ENCODE measurements at places on chromosomes 6 and 20.

- DNase-seq = no peak
These were observed 109.2 kb upstream of the CDYL start for GRCh38 chr6:4666886-4667513.

DNA sequence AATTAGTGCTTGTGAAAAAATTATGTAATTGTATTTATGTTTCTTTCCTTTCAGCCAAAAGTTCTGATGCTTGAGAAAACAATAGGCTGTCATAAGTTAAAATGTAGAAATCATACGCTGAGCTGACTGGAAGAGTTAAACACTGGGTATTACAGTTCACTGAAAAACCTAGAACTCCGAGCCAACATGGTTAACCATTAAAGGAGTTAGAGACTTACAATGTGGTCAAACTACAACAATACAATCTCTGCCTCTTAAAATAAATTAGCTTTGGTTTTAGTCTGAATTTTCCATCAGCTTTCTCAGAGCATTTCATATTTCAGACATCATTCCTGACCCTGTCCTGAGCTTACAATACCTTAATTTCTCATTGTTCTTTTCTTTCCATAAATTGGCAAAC lies 91.0 kb downstream of the COL12A1 start:
- DNase-seq = no peak

DNA sequence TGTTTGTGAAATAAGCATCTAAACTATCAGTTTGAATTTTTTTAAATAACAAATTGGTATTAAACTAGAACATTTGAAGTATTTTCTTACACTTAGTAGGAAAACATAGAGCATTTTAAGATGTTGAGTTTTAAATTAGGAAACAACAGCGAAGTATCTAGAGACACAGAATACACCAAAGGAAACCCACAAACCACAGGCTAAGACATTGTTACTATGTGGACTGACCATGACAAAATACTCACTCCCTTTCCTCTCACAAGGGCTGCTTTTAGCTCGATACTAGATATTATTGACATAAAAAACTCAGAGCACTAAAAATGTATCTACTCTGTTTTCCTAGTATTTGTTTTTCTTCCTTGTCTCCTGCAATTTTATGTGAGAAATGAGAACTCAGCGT lies 266.0 kb upstream of the CITED2 start:
- no peak for DNase-seq

DNA sequence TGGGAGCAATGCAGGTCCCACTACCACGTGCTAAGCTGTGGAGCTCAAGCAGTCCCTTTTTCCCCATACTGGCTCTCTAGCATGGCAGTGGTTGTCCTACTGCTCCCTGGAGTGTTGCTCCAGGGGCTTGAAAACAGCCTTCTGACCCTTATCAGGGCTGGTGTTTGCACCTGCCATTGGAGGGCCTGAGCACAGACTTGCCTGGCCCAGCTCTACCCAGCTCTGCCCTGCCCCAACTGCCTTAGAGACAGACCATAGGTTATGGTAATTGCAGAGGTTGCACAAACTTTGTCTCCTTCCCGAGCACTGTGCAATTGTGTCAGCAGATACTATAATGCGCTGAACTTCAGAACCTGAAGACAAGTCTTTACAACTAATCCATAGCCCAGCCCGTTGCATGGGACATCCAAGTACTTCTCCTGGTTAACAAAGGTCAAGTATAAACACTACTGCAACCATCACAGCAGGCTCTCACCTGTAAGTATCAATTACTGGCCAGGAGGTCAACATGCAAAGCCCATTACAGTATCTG lies 58.7 kb downstream of the PDSS2 start:
- no peak for DNase-seq

DNA sequence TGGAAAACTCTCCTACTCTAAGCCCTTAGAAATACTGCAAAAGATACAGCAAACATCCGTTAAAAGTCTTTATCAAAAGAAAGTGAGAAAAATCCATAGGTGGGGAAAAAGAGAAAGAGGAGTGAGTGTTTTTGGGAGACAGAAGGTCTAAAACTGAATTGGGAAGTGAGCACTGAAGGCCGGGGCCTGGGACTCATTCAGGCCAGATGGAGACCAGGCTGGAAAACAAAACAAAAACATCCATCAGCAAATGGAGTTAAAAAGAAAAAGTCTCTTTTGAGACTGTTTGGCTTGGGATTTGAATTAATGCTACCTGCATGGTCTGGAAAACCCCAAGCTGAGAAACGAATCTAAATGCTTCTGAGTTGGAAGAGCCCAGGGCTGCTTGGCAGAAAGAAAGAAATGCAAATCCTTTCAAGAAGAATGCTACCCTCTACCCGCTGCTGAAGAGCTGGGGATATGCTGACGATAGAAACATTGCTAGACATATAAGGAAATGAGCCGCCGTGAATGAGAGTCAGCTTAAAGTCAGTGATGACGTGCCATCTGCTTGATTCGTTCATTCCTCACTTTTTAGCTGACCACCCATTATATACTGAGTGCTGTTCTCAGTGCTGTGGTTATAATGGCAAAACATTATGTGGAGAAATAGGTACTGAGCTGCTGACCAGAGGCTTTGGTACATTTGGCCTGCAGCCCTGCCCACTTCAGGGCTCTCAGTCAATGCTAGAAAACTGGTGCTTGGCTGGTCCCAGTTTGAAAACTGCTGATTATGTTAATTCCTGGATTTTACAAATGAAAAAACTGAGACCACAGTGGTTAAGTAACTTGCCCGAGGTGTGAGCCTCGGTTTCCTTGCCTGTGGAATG lies 28.0 kb upstream of the TULP4 start:
- no peak for DNase-seq

- no peak for DNase-seq
These were observed 56.8 kb upstream of the ECI2 start for GRCh38 chr6:4192173-4192572.

DNA sequence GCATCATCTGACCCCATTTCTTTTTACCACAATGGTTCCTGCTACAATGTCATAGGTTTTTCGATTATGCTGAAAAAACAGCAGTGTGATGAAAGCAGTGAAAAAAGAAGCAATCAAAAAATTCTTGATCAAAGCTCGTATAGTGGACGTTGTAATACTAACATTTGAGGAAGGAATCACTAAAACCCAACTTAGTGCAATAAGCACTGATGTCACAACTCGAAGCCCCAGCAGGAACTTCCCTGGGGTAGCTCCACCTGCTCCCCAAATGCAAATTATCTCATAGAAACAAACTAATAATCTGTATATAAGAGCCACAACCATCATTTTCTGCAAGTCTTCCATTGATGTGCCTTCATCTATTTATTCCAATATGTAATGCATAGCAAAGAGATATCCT lies 285.6 kb upstream of the SGK1 start:
- DNase-seq = no peak

DNA sequence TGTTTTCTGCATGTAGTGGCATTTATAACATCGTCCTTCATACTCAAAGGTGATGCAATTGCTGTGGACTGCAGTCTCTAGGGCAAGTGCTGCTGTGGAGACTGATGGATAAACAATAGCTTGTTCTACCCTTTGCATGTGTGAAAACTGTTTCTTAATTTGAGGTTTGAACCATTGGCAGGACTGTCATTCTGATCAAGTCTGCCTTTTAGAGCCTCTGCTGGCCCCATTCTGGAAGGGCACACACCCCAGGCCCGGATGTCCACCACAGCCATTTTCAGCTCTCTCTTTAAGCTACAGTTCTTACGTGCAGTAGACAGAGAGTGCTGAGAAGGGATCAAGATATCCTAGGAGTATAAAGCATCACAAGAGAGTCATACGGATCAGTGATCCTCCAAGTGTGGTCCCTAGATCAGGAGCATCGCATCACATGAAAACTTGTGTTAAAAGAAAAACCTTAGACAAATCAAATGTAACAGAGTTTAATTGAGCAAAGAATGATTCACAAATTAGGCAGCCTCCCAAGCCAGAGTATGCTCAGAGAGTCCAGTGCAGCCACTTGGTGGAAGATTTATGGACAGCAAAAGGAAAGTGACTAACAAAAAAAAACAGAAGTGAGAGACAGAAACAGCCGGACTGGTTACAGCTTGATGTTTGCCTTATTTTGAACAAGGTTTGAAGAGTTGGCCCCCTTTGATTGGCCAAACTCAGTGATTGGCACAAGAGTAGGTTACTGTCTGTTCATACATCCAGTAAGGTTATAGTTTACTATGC lies 52.0 kb downstream of the FRK start:
- no peak for DNase-seq

- DNase-seq = no peak
These were observed 131.6 kb upstream of the OLIG3 start for GRCh38 chr6:137625808-137626207.

- DNase-seq = no peak
These were observed 210.4 kb downstream of the ANKRD60 start for GRCh38 chr20:58017970-58018530.

GRCh38 chr6:160519603-160520042 lies 144.5 kb downstream of the LPA start:
- no peak for DNase-seq

DNA sequence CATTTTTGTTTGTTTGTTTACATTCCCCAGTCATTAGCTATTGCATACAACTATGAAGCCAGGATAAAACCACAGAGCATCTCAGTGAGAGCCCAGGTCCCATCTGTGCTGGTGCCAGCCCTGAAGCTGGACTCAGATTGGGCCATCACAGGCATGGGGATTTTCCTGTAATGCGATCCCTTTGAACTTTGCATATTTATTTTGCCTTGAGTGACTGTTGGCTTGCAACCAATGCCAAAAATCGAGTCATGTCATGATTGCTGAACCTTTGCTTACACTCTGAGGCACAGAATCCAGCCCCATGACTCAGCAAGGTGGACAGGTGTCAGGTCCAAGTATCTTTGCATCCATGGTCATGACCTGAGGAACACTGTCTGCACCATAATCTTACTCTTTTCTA lies 46.2 kb upstream of the GGTLC1 start:
- no peak for DNase-seq

DNA sequence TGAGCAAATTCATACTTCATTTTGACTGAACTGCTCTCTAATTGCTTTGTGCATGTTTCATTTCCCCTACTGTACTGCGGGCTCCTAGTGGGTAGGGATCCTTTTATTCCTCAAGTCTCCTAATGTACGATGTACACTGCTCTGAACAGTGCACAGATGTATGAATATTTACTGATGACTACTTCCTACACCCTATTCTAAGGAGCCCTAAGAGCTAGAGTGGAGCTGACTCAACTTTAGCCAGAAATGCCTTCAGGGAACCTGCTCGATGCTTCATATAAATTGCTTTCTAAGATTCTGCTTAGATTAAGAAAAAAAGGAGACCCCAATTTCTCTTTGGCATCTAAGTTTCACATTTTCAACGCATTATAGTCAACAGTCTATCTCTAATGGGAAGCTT lies 47.6 kb upstream of the SPDEF start:
- no peak for DNase-seq

DNA sequence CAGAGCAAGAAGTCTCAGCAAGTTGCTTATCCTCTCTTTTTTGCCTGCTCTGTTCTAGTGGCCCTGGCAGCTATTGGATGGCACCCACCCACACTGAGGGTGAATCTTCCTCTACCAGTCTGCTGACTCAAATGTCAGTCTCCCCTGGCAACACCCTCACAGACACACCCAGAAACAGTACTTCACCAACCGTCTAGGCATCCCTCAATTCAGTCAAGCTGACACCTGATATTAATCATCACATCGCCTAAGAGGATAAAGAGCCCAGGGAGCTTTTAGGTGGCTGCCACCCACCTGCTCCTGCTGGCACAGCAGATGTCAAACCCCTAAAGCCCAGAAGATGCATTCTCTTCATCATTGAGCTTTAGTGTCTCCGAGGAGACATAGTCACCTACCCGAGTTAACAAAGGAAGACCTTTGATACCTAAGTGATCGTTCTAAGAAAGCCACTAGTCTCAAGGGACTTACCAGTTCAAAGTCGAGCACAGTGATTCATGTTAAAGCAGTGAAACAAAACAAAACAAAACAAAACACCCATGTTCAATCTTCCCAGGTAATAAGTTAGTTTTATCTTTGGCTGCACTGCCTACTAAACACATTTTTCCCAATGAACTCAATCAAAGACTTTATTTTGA lies 97.7 kb upstream of the KCNQ5 start:
- no peak for DNase-seq

DNA sequence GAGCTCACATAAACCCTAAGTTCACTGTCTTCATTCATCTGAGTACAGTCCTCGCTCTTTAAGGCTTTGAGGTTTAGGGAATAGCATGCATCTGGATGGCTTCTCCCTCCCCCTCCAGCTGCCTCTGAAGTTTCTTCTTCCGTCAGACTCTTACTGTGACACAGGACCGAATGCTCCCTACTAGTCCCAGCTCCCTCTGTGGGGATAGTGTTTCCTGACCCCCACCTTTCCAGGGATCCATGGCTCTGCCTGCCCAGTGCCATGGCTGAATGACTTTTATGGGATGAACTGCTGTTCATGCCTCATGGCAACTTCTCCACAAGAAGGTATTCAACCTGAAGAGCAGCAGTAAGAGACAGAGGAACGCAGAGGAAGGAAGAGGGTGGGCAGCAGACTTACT lies 79.8 kb upstream of the EMILIN3 start:
- DNase-seq = no peak

DNA sequence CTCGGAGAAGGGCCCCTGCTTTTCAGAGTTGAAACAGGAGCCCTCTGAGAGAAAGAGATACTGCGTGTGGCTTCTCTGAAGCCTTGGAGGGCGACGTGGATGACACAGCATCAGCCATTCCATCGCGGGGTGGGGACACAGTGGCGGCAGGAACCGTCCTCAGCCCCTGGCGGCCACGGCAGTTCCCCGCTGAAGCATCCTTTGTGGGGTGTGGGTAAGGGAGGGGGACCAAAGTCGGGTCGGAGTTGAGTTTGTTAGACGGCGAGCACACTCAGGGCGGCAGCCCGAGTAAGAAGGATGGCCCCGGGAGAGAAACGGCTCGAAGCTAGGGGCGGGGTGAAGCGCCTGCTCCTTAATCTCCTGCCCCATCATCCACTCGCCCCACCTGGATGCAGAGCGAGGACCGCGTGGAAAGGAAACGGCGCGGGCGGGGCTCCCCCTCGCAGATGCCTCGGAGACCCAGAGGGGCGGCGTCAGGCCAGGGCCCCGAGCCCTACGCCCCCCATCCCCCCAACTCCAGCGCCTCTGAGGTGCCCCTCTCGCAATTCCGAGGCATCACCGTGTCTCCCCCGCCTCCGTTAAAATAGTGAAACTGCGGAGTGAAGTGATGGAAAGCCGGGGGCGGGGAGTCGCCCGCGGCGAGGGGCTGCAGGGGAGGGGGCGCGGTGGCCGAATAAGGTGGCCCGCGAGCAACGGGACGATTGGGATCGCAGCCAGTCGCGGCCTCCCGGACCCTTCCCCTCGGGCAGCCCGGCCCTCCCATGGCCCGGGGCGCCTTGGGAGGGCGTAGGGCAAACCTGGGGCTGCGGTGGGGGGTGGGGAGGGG lies 796 bp upstream of the RREB1 start:
- no peak for DNase-seq

- no peak for DNase-seq
These were observed 41.0 kb downstream of the PLEKHG1 start for GRCh38 chr6:150640556-150641209.

Measured in cortex of kidney (tissue), 1 donor.